Pulmonary artery endothelial cell (primary cell): ENCODE measurements at places on chromosomes 3 and 15. TPM values are rescaled to one million over a fixed set of nuclear protein-coding genes. Genes with fewer than 3 reads are reported as not detected.

CAND2 gene
- total RNA-seq = 3.3 and 4.7 TPM in 2 replicates

PPARG gene
- total RNA-seq = 6.1 and 8.0 TPM in 2 replicates

FBXW12 gene
- total RNA-seq = 0.13 TPM in 1 of 2 replicates, not detected in the other

GOLGA8J gene
- total RNA-seq = 0.11 TPM in 1 of 2 replicates, not detected in the other

HIGD2B gene
- 0.07 and 0.13 TPM in 2 replicates for total RNA-seq

RPLP1 gene
- 53.6 and 96.3 TPM in 2 replicates for total RNA-seq

BRK1 gene
- 113 and 170 TPM in 2 replicates for total RNA-seq

UCN2 gene
- total RNA-seq = 0.07 TPM in 1 of 2 replicates, not detected in the other

SLC22A14 gene
- total RNA-seq = under 0.01 and 0.14 TPM in 2 replicates

- DNase-seq = no peak
Measured at GRCh38 chr15:70625011-70625410, 138.3 kb downstream of the UACA start.

DNA sequence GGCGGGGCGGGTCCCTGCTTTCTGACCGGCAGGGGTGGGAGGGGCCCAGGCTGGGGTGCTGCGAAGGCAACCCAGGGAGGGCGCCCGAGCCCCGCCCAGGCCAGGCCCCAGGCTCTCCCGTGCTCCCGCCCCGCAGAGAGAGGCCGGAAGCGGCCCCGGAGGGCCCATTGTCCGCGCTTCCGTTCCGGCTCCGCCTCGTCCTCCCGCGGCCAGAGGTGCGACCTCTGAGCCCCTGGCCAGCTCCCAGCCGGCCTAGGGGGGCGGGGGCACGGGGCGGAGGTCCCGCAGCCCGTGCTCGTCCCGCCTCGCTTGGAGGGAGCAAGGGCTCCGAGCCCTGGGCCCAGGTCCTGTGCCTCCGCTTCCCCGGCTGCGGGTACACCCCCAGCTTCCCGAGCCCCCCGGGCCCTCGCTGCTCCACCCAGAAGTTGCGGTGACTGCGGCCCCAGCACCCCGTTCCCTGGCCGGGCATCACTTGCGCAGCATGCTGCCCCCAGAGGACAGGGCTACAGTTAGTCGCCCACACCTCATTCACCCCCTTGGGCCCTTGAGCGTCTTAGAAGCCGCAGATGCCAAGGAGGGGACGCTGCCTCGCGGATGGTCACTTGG is 20.4 kb upstream of the PLXND1 start:
- DNase-seq = no peak

DNA sequence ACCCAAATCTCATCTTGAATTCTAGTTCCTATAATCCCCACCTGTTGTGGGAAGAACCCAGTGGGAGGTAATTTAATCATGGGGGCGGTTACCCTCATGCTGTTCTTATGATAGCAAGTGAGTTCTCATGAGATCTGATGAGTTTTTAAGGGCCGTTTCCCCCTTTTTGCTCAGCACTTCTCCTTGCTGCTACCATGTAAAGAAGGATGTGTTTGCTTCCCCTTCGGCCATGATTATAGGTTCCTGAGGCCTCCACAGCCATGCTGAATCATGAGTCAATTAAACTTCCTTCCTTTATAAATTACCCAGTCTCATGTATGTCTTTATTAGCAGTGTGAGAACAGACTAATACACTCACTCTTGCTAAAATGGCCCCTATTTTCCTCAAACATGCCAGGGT is 374.7 kb downstream of the TUSC7 start:
- no peak for DNase-seq

GRCh38 chr3:102605153-102605552 is 170.3 kb downstream of the ZPLD1 start:
- DNase-seq = no peak

- DNase-seq = no peak
Measured at GRCh38 chr3:40432793-40433192, 24.3 kb upstream of the RPL14 start.

- DNase-seq = no peak
Measured at GRCh38 chr3:43637702-43638101, 15.9 kb upstream of the ANO10 start.

GRCh38 chr3:106217745-106218144 is 348.9 kb upstream of the CBLB start:
- no peak for DNase-seq

- no peak for DNase-seq
Measured at GRCh38 chr3:43861635-43862034, 170.9 kb downstream of the ABHD5 start.

DNA sequence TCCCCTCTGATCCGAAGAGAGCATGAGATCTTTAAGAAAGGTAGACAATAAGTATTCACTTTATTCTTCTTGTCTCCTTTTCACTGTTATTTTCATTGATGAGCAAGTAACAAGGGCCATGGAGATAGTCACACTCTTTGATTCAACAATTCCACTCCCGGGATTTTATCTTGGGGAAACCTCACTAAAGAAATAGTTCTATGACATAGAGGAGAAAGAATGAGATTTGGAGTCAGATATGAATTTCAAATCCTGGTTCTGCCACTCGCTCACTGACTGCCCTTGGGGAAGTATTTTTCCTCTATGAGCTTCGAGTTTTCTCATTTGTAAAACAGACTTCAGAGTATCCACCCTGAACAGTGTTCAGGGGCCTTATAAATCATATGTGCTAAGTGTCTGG is 514.6 kb downstream of the NLGN1 start:
- no peak for DNase-seq

GRCh38 chr3:3587647-3587972 is 211.6 kb upstream of the LRRN1 start:
- DNase-seq = no peak

DNA sequence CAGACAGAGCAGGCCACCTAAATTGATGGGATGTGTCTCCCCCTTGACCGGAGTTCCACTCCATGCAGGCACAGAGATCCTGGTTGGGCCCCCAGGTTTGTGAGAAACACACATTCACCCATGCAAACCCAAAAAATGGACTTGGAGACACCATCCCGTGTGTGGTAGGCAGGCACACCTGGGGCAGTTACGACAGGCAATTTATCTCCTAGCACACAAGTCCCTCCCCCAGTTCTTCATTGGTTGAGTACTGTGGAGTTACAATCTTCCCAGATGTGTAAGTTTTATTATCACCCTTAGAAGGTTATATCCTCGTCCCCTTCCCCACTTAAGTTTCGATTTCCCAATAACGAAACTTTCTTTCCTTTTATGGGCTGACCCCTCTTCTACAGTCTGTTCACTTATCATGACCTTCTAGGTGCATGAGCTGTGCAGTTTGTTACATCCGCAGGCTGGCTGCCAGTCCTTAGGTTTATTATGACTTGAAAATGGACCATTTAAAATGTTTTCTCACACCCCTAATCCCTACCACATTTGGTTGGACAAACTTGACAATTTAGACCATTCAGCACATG is 27.3 kb downstream of the ARL8B start:
- DNase-seq = no peak

DNA sequence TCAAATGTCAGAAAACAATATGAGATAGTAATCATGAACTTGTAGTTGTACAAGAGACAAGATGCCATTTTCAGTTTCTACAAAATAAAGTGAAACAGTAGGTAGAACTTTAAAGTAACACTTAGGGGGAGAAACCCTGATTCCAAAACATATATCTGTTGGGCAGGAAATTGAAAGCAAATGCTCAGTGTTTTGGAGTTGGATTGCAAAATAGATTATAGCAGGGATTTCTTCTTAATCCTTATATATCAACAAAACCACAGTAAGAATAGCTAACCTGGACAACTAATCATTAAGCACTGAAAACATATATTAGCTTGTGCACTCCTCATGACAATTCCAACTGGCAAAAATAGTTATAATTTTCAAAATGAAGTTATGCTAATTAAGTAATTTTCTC is 46.9 kb downstream of the COMMD2 start:
- no peak for DNase-seq

GRCh38 chr3:132209855-132210254 is 107.4 kb upstream of the ACP3 start:
- DNase-seq = no peak
